HL-60 (cell line): ENCODE measurements at places on chromosomes 2 and 18.

- DNase-seq, result no peak
Observed at GRCh38 chr2:23541503-23542229, 156.7 kb downstream of the KLHL29 start.

- no peak for DNase-seq
Observed at GRCh38 chr2:131081190-131081589, 12.1 kb downstream of the FAM168B start.

DNA sequence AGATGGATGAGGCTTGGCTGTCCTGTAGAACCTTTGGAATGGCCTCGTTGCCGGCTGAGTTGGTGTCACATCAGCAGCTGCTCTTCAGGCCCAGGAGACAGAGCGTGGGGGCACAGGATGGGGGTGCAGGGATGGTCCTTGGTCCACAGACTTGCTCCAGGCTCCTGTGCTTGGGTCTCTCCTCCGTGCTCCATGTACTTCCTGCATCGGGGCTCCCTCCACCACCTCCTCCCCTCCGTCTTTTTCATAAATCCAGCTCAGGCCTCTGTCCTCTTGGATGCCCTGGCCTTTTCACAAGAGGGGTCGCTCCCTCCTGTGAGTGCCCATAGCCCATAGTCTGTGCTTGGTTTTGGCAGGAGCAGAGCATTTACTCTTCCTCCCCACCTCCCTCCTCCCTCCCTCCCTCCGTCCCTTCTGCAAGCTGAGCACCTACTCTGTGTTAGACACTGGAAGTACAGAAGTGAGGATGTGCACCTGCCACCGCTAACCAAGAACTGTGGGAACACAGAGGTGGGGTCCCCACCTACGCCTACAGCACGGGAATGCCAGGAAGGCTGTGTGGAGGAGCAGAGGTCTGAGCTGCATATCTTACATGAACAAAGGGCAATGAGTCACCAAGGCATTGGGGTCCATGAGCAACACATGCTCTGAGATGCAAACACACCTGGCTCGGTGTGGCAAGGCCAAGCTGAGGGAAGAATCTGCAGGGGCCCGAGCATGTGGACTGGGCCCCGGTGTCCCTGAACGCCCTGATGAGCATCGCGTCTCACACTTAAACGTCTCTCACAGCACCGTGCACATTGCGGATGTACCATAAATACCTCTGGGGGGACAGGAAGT, 458.7 kb upstream of the HS6ST1 start:
- no peak for DNase-seq

DNA sequence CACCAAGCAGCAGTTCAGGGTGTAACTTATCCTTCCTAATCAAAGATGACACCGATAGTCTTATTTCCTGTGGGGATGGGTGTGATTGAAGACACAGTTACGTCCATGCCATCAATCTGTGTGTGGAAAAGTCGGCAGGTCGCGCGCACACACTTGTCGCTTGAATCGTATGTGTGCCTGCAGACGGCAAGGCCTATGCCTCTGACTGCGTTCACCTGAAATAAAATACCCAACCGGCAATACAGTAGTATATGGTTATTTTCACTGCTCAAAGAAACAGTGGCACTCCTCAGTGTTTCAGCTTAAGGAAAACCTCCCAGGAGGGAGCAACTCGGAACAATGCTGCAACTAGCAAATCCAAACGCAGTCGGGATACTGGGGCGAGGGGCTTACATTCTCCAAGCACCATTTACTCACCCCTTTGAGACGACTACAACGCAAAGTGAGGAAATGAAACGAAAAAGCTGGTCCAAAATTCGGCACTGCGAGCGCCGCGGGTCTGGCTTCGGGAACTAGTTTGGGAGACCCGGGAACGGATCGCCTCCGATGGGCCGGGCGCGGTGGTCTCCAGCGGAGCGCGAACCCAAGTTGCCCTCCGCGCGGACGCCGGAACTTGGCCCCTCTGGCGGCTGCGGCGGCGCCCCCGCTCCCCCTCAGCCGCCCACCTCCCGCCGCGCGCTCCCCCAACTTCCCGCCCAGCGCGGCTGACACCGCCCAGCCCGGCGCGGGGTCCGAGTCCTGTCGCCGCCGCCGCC, 675 bp downstream of the PRKD3 start:
- DNase-seq, result peak; percentile 5

- no peak for DNase-seq
Observed at GRCh38 chr2:185862657-185863398, 124.2 kb downstream of the FSIP2 start.

GRCh38 chr2:234952270-234953115, 676 bp downstream of the SH3BP4 start:
- no peak for DNase-seq

GRCh38 chr2:235979753-235980435, 188.3 kb downstream of the GBX2 start:
- no peak for DNase-seq

DNA sequence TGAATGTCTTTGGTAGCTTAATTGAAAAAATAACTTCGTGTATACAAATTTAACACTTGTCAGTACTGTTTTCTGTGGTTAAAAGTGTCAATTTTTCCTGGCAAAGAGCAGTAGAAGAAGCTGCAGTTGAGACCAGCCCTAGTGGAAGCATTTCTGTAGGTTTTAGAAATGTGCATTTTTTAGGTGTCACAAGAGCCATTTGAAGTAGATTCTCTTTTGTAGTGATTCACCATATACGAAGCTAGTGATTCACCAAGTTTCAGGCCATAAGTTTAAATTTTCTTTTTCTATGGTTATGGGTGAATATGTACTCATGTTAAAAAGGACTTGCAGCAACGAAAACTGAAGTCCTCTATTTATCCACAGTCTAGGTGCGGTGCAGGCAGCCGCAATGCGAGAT, 4.2 kb downstream of the NABP1 start:
- no peak for DNase-seq

- DNase-seq, result no peak
Observed at GRCh38 chr18:50401295-50401694, 26.4 kb downstream of the SKA1 start.

GRCh38 chr2:199679883-199680282, 171.1 kb downstream of the FTCDNL1 start:
- no peak for DNase-seq

GRCh38 chr2:218780851-218781690, 876 bp upstream of the CYP27A1 start:
- no peak for DNase-seq
